GM06990 (cell line): ENCODE measurements at places on chromosomes 13 and 19.

GRCh38 chr19:34256835-34257558, 2.6 kb downstream of the GARRE1 start:
- no peak for DNase-seq

- DNase-seq: no peak
Observed at GRCh38 chr19:30001791-30002190, 59.8 kb downstream of the URI1 start.

- no peak for DNase-seq
Observed at GRCh38 chr19:55801416-55801815, 30.4 kb downstream of the NLRP11 start.

DNA sequence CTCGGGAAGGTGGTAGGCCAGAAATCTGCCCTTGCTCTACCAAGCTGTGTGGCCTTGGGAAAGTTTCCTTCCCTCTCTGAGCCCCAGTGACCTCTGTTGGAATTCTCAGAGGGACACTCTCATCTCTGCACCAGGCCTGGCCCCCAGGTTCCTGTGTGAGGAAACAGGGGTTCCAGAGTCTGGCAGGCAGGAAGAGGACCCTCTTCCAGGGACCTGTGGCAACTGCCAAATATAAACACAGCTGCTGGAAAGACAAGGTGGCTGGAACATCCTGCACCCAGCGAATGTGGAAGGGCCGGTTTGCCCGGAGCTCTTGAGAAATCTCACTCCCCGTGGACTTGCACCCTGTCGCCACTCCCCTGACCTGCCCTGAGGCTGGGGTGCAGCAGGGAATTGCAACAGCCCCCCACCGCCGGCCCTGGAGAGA, 52.8 kb downstream of the GADD45B start:
- DNase-seq: no peak

GRCh38 chr13:26220575-26220974, 1.5 kb downstream of the RNF6 start:
- DNase-seq: no peak

DNA sequence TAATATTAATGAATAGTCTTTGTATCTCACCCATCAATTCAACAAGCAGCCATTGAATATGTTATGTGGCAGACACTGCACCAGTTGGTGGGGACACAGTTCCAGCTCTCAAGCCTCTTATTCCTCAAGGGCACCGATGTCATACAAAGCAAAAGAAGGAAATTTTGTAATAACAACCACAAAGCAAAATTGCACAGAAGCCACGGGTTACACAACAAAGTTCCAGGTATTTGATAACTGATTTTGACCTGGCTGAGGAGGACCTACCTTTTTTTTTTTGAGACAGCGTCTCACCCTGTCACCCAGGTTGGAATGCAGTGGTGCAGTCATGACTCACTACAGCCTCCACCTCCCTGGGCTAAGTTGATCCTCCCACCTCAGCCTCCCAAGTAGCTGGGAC, 266.7 kb downstream of the FOXO1 start:
- no peak for DNase-seq

- DNase-seq: no peak
Observed at GRCh38 chr19:57165846-57166245, 1.4 kb downstream of the DUXA start.

DNA sequence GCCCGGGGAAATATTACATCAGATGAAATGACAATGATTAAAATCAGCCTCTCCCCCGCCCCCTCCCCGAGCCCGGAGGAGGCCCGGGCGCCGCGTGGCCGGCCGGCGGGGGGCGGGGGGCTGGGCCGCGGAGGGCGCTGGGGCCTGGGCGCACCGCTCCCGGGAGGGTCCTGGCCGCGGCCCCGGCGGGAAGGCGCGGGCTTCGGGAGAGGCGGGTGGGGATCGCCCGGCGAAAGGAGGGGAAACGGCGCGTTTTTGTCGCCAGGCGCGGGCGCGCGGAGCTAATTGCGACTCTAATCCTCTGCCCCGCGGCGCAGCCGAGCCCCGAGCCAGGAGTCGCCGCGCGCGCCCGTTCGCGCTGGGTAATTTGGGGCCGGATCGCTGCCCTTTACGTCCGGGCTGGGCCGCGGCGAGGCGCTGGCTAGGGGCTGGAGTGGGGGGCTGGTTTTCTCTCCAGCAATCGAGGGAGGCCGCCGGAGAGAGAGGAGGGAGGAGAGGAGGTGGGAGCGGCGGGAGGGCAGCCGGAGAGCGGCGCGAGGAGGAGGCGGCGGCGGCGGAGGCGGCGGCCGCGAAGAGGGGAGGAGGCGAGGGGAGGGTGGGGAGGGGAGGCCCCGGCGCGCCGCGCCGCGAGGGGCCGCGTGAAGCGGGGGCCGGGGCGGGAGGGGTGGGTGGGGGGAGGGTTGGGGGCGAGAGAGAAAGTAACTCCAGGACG, at the start of gene KCTD15:
TSS of gene KCTD15 (plus strand) at position 707 of the 712 bp plus-strand sequence. CDS start 3,585 bp downstream, outside the sequence.
- no peak for DNase-seq

DNA sequence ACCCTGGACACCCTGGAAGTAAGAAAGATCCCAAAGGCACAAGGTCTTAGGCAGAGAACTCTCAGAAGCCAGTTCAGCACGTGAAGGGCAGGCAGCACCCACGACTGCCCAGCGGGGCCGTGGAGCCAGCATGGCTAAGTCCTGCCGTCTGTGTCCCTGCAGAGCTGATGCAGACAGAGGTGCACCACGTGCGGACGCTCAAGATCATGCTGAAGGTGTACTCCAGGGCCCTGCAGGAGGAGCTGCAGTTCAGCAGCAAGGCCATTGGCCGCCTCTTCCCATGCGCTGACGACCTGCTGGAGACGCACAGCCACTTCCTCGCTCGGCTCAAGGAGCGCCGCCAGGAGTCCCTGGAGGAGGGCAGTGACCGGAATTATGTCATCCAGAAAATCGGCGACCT, 44.8 kb downstream of the PEX11G start:
- no peak for DNase-seq

- DNase-seq: no peak
Observed at GRCh38 chr13:82571653-82572052, 1310.6 kb downstream of the SLITRK1 start.

GRCh38 chr13:40082639-40083038, 427.2 kb downstream of the COG6 start:
- DNase-seq: no peak

DNA sequence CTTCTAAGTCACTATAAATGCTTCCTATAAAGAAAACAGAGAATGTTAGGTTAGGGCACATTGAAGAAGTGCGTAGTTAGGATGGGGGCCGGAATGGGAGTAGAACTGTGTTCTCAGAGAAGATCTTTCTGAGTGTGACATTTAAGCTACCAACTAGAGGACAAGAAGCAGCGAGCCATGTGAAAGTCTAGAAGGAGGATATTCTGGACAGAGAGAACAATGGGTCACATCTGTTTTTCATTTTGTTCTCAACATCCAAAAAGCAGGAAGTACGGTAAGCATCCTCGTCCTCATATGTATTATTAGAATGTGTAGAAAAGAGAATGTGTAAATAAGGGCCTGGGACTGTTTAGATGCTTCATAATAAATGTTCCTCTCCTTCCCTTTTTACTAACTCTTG, 44.5 kb upstream of the PARP4 start:
- DNase-seq: no peak

- no peak for DNase-seq
Observed at GRCh38 chr19:875265-875879, 15.9 kb downstream of the CFD start.

GRCh38 chr13:53090461-53090860, 61.8 kb downstream of the OLFM4 start:
- no peak for DNase-seq

DNA sequence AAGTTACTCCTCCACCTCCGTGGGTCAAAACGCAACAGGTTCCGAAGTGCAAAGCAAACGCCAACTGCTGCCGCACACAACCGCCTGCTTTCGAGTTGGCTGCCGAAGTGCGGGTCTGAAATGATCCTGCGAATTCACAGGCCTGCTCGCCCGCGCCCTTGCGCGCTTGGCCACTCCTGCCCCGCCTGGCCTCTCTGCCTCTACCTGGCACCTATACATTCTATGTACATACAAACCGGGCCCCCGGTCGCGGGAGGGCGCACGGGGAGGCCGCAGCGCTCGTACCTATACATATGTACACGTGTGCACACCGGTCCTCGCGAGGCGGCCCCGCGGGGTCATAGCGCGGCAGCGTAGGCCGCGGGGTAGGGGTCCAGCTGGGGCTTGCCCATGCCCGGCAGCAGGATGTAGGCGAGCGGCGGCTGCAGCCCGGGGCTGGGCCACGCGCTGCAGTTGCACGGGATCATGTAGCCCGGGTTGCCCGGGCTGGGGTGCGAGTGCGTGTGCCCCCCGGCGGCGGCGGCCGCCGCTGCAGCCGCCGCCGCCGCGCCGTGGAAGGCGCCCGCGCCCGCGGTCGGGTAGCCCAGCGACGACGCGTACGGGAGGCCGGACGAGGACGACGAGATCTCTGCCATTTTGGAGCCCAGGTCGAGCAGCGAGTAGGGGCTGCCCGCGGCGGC, 1.3 kb downstream of the SOX21 start:
- no peak for DNase-seq

DNA sequence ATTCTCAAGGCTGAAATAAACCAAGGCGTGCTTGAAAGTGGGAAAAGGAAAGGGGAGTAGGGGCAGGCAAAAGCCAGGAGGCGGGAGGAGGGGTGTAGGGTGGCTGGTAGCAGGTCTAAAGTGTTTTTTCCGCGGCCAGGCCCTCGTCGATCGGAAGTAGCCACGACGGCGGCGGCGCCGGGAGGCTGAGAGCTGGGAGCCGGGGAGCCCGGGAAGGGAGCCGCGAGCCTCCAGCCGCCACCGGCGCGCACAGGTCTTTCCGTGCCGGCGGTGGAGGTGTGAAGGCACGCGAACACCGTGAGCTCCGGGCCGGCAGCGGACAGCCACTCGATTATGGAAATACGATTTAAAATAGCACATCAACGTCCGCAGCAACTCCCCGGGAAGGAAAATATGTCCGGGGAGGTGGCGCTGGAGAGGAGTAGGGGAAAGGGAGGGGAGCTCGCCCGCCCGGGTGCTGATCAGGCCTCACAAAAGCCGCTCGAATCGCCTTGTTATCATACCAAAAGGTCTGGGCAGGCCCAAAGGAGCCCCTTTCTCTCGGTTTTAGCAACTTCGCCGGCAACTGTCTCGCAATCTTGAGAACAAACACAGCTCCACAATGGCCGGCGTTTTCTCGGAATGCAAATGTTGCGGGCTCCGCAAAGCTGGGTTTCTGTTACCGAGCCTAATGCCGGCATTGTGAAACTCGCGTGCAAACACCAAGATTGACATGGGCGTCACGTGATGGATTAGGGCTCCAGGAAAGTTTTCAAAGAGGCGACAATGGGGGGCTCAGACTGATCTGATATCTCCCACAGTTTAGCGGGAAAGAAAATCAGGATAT, 2.9 kb upstream of the PCDH8 start:
- peak; percentile 76 for DNase-seq

GRCh38 chr19:53537521-53538377, at the start of gene ZNF331:
Gene ZNF331 (plus strand): TSS chr19:53538145. CDS start chr19:53569377, 31,232 bp downstream.
- peak; percentile 95 for DNase-seq
